ENCODE measurements at places on chromosomes 12 and 14.

- DNase-seq = no peak
These were observed 42.3 kb downstream of the NPAS3 start for GRCh38 chr14:32980902-32981501.

GRCh38 chr14:34693228-34693939 is 21.0 kb downstream of the CFL2 start:
- DNase-seq = peak; percentile 74

DNA sequence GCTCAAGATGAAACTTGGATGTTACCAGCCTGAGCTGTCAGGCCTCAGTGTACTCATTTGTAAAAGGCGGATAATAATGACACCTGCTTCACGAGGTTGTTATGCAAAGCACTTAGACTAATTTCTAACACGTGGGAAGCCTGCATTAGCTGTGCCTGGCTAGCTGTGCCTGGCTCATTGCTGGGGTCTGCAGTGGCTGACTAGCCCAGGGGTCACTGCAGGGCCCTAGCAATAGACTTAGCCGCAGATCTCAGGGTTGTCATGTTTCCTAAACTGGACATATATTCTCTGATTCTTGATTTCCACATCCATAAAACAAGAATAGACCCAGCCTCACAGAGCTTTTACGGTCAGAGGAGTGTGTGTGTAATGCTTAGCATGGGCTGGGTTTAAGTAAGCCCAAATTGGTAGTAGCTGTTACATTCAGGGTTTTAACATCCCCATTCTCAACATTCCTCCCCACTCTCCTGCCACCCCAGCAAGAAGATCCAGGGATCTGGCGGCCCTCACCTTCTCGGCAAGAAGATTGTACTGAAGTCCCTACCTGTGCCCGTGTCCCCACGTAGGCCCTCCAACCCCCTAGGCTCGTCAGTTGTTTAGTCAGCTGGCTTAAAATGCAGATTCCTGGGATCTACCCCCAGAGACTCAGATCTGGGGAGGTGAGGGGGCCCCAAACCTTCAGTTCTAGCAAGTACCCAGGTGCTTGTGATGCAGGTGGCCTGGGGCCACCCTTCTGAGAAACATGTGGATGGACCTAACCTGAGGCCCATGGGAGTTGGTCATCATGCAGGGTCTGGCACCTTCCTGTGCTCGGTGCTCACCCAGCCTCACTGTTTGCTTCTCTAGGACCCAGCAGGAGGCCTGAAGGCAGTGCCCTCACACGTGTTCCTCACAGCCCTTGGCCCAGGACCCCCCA is 8.6 kb downstream of the NR4A1 start:
- no peak for DNase-seq

DNA sequence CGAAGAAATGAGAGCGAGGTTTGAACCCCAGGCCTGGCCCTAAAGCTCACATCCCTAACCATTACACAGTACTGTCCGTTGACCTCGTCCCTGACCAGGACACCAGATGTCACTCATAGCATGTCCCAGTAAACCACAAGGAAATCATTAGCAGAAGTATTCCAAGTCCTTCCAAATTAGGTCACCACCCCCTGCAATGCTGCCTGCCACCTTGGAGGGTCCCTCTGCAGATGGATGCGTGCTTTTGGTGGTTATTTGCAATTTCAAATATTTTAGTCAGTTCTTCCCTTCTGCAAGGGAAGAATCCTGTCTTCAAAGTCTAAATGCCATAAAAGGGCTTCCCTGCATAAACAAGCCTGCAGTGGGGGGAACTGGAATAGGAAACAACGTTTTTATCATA is 71.3 kb downstream of the CLMN start:
- DNase-seq = no peak

DNA sequence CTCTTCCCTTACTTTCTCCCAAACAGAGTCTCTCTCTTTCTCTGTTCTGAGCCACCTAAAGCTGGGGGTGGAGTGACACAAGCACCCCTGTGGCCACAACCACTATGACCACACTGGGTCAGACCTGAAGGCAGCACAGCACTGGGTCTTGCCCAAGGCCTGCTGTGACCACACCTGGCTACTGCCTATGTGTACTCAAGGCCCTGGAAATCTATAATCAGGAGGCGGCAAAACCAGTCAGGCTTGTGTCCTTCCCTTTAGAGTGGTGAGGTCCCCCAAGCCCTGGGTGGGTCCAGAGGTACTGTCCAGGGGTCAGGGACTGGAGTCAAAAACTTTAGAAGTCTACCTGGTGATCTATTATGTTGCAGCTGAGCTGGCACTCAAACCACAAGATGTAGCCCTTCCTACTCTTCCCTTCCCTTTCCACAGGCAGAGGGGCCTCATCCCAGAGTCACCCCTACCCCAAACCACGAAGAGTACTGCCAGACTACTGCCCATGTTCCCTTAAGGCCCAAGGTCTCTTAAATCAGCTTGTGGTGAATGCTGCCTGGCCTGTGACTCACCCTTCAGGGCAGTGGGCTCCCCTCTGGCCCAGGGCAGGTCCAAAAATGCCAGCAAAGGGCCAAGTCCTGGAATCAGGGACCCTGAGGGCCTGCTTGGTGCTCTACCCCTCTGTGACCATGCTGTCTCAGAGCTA is 179.8 kb upstream of the DYRK2 start:
- no peak for DNase-seq

- no peak for DNase-seq
These were observed 73.4 kb downstream of the PRMT8 start for GRCh38 chr12:3564411-3564810.

- DNase-seq = no peak
These were observed 6.3 kb upstream of the LTBP2 start for GRCh38 chr14:74618078-74618952.

GRCh38 chr12:84034871-84035270 is 877.7 kb downstream of the SLC6A15 start:
- no peak for DNase-seq

DNA sequence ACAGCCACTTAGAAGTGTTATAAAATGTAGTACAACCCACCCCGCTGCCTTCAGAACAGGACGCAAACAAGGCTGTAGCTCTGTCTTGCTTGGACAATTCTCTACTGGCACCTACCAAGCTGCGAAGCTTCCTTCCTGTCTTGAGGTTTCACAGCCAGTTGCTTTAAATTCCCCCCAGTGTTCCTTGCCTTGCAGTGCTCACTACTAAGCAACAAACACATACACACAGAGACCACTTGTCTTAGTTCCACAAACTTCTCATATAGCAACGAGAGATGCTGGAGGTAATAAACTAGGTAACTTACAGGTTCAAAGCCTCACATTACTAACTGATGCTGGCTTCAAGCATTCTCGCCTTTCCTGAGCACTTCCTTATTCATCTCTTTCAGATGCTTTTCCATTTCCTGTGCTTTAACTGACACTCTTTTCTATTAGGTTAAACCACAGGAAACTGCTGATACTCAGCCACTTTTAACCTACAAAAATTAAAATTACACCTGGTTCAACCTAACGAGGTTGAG is 91.5 kb upstream of the PTGDR start:
- no peak for DNase-seq

GRCh38 chr14:51540364-51540763 is 111.3 kb upstream of the FRMD6 start:
- DNase-seq = no peak

DNA sequence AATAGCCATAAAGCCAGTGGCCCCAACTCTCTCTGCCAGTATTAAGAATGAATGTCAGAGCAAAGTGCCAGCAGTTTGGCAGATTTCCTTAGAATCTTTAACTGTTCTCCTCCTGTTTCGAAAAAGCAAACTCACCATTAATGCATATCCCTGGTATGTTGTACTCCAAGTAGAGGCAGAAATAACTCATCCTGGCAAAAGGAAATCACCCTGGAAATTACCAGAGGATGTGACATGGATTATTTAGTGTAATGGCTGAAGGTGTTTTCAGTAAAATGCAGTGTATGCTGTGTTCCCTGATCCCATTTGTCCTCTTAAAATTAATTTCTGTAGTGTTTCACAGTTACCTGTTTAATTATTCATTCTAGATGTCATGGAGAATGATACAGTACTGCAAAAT is 105.3 kb downstream of the PDZRN4 start:
- no peak for DNase-seq

DNA sequence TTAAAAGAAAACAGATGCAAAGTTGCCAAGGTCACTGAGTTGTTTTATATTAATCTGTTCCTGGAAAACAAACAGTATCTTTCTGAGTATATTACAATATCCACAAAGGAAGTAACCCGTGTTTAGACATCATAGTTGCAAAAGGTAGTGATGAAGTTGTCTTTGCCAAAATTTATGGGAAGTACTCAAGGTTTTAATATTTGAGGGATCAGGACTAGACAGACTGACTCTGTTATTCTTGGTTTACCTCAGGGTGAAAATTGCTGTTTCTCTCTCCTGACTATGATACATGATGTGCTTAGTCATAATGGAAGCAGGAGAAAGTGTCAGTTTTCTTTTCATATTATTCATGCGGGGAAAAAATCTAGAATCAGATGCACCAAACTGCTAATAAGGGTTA is 28.3 kb downstream of the TMEM233 start:
- no peak for DNase-seq

DNA sequence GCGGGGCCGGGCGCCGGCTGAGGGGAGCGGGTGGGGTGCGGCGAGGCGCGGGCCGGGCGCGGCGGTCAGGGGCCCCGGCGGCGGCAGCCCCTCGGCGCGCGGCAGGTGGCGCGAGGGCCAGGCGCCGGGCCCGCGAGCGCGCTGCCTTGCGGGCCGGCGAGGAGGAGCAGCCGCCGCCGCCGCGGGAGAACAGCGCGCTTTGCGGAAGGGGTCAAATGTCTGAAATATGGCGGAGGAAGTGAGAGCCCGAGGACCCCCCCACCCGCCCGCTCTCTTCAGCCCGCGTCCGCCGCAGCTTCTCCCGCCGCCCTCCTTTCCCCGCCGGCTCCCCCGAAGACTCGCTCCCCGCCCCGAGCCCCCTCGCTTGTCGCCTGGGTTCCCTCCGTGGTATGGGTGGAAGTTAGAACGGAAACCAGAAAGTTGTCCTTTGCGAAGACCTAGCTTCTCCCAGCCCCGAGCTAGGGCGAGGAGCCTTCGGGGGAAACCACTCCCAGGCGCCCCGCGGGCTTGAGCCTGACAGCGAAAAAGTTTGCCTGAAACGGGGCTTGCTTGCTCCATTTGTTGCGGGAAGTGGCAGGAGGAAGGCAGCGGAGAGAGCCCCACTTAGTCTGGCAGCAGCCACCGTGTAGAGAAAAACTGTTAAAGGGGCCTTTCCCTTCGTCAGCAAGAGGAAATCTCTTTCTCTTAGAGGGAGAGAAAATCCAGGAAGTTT is 551 bp downstream of the RAP1B start:
- peak; percentile 86 for DNase-seq

DNA sequence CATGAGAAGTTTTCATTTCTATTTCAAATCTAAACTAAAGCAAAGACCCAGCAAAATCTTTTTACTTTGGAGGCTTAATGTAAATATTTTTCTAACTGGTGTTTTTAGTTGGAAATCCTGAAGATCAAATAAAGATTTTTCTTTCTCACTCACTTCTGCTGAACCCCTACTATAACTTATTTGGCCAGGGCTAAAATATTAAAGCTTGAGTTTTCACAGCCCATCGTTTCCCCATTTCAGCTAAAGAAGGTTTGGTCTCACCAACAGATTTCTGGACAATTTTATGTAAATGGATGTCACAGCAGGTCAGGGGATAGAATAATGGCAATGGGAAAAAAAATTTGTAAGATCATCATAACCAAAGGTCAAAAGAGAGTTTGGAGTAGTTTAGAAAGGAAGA is 92.7 kb upstream of the DCN start:
- no peak for DNase-seq

DNA sequence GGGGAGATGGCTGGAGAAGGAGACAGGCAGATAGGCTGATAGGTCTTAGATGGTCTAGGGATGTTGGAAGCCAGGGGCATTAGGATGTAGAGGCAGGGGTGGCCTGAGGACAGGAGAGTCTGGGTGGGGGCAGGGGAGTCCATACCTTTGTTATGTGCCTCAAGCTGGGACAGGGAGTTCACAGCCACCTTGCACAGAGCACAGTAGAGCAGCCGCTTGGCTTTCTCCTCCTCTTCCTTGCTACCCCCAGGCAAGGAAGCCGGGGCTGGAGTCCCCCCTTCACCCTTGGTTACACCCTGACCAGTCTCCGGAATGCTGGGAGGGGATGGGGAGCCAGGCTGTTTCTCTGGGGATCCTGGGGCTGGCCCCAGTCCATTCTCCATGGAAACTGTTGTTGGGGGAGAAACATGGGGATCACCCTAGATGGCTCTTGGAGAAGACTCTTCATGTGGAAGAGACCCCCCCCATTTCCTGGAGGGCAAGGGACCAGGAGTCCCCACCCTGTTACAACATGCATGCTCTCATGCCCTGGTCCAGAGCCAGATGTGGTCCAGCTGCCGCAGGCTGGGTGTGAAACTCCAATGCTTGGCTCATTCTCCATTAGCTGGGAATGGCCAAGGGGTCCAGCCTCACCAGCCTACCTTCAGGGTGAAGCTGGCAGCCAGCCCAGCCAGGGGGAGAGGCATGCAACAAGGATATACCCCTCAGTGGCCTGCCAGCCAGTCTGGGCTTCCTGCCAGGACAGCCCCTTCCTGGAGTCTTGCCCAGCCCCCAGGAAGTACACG is 7.2 kb upstream of the GPR84 start:
- DNase-seq = peak; percentile 27
